ENCODE measurements at places on chromosomes 5 and 9.

DNA sequence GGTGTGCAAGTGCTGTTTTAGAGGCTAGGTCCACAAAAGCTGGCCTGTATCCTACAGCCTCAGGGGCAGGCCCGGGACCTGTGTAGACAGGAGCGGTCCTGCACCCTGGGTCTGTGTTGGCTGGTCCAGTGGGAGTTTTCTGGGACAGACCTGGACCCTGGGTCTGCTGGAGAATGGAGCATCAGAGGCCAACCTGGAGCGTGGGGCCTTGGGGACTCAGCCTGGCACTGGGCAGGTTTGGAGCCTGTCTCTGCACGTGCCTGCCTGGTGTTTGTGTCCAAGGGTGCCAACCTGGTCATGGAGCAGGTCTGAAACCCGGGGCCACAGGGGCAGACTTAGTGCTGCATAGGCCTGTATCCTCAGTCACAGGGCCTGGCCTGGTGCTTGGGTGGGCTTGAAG, 45.8 kb downstream of the SRFBP1 start:
- no peak for DNase-seq

DNA sequence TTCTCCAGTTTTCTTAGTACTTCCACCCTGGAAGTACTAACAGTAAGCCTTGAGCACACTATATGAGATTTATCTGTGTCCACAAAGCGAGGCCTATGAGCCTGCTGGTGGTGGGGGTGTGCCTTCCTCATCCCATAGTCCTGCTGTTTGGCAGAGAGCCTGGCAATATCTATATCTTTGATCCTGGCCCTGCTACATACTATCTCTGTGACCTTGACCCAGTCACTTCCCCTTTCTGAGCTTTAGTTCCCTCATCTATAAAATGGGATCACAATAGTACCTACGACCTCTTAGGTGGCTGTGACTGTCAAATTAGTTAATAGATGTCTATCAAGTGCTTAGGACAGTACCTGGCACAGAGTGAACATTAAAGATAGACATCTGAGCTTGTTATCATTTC, 114.6 kb upstream of the SAP30L start:
- no peak for DNase-seq

DNA sequence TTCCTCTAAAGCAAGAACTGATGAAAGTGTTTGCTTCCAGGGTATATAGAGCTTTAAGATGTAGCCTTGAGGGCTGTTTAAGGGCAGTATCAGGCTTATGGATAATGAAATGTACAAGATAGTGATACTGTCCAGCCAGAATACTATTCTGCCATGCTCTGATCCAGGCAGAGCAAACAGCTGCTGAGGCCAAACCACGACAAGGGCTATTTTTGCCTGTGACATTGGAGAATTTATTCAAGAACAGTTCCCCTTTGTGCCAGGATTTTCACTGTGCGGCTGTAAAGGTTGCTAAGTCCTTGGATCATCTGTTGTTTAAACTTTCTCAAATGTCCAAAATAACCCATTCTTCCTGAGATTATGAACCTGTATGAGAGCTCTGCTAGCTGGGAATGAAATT, 70.4 kb downstream of the OTP start:
- DNase-seq = no peak

GRCh38 chr9:134561427-134562145, 80.0 kb upstream of the COL5A1 start:
- no peak for DNase-seq

DNA sequence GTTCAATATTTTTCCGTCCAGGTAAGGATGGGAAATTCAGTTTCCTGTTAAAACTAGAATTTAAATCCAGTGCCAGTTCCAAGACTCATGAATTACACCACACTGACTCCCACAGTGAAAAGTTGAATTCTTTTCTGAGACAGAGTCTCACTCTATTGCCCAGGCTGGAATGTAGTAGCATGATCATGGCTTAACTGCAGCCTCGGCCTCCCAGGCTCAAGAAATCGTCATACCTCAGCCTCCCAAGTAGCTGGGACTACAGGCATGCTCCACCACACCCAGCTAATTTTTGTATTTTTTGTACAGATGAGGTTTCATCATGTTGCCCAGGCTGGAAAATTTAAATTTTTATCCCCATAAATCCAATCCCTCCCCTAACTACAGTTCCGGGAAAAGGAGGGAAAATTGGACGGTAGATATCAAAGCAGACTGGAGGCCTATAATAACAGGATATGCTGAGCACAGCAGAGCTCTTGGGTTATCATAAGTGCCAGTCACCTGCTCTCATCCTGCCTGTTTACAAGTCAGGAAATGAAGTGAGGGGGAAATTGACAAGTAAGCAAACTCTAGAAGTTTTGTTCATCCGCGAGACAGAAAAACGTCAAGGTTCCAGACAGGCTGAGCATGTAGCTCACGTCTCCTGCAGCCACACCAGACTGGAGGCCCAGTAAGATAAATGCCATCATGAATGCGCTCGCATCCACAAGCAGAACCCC, 105.7 kb downstream of the UGCG start:
- DNase-seq = no peak

GRCh38 chr5:160213537-160213936, 15.8 kb upstream of the FABP6 start:
- DNase-seq = no peak

GRCh38 chr9:37329576-37329975, 92.9 kb upstream of the GRHPR start:
- no peak for DNase-seq

GRCh38 chr5:39998518-39998917, 573.7 kb upstream of the DAB2 start:
- DNase-seq = no peak

GRCh38 chr9:132744881-132745755, 74.9 kb downstream of the GTF3C4 start:
- no peak for DNase-seq

GRCh38 chr9:92723801-92724323, 40.8 kb downstream of the BICD2 start:
- no peak for DNase-seq

- no peak for DNase-seq
Measured at GRCh38 chr9:94697972-94698581, 28.4 kb upstream of the AOPEP start.
